Activated B cell treated with CpG ODN at 0.5 μM for 24 hours (primary cell): ENCODE measurements at places on chromosomes 11 and 22. TPM values are rescaled to one million over a fixed set of nuclear protein-coding genes. Genes with fewer than 3 reads are reported as not detected.

- H3K4me3 ChIP-seq, result no peak overlapping the region
- no peak for DNase-seq
- H3K27me3 ChIP-seq, result no peaks in the 10 kb centered on the region
- H3K36me3 ChIP-seq, result no peaks in the 10 kb centered on the region
Measured at GRCh38 chr11:38950867-38951266, 2352.8 kb upstream of the RAG2 start.

- no peak for DNase-seq
- no peaks in the 10 kb centered on the region for H3K4me1 ChIP-seq
- H3K27me3 ChIP-seq, result peaks cover 14% of the 10 kb centered on the region
- no peak overlapping the region for H3K27ac ChIP-seq
Measured at GRCh38 chr11:31922450-31922849, 111.3 kb upstream of the PAX6 start.

DNA sequence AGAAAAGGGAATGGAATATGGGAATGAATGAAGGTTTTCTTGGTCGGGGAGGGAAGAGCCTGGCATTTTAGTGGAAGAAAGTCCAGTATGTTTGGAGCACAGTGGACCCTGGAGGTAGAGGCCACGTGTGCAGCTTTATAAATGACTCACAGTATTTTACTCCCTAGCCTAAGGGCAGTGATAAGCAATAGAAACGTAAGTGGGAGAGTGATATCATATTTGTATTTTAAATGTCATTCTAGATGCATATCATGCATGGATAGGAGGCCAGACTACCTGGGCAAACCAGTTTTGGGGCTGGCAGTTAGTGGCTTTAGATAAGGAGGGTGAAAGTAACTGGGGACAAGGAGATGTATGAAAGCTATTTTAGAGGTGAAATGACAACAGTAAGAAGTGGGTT lies 174.1 kb downstream of the ARHGAP42 start:
- DNase-seq, result no peak
- H3K27me3 ChIP-seq, result no peaks in the 10 kb centered on the region
- peaks cover 8% of the 10 kb centered on the region for H3K4me1 ChIP-seq
- H3K27ac ChIP-seq, result no peak overlapping the region

DNA sequence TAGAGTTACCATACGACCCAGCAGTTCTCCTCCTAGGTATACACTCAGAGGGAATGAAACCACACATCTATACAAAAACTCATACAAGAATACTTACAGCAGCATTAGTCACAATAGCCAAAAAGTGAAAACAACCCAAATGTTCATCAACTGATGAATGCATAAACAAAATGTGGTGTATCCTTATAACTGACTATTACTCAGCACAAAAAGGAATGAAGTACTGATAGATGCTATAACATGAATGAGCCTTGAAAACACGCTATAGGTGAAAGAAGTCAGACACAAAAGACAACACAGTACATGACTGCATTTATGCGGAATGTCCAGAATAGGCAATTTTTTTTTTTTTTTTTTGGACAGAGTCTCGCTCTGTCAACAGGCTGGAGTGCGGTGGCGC lies 23.1 kb downstream of the NCAPD3 start:
- no peak for DNase-seq
- H3K27me3 ChIP-seq, result no peaks in the 10 kb centered on the region
- H3K4me3 ChIP-seq, result no peak overlapping the region
- no peak overlapping the region for H3K27ac ChIP-seq

DNA sequence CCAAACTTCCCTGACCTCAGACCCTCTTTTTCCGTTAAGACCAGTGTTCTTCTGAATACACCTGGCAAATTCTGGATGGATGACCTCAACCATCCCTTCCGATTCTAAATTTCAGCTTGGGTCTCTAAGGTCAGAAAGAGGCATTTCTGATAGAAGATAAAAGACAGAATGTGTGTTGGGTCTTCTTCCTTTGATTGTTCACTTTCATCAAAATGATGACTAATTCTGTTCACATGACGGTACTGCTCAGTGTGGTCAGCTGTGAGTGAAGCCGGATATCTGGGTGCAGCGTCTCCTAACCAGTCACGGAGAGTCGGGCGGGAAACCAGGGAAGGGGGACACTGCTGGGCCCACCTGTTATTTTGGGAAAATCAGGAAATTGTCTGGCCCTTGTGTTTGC lies 151.6 kb upstream of the NAV2 start:
- no peak for DNase-seq
- H3K4me1 ChIP-seq, result no peaks in the 10 kb centered on the region
- H3K27me3 ChIP-seq, result peaks cover 16% of the 10 kb centered on the region
- H3K36me3 ChIP-seq, result no peaks in the 10 kb centered on the region

DNA sequence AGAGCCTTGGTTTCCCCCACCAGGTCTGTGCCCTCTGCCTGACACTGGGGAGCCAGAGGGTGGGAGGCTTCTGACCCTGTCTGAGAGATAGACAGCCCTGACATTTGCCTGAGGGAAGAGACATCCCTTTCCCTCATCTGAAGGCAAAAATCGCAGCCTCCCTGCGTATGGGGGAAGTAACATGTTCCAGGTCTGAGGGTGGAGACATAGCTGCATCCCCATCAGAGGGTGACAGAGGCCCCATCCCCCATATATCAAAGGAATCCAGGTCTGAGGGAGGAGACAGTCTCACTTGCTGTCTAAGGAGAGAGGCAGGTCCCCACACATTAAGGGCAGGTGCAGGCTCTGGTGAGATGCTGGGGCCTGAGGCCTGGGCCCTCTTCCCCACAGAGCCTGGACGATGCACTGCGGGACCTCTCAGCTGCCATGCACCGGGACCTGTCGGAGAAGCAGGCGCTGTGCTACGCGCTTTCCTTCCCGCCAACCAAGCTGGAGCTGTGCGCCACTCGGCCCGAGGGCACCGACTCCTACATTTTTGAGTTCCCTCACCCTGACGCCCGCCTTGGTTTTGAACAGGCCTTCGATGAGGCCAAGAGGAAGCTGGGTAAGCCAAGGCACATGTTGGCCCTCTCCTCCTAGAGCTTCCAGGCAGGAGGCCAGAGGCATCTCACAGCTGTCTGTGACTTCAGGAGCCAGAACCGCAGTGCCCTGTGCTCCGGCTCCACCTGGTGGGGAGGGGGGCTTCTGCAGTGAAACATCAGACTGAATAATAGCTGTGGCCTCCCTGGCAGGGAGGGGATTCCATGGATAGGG lies 16.1 kb upstream of the RELT start:
- no peaks in the 10 kb centered on the region for H3K27me3 ChIP-seq
- no peak overlapping the region for H3K4me3 ChIP-seq
- no peak for DNase-seq
- peaks cover 10% of the 10 kb centered on the region for H3K4me1 ChIP-seq

DNA sequence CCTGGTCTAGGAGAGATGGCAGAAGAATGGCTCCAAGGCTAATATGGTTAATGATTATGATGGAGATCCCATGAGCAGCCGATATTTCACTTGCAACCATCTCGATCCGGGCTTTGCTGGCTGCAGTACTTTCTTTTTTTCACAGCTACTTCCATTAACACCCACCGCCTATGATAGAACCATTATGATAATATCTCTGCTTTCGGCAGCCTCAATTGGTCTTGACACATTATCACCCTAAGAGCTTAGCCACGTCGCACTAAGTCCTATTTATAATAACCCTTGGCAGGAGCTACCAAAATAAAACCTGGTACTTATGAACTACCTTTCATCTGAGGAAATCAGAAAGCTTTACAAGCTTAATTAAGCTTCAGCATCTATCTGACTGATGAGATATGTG lies 7.6 kb upstream of the FJX1 start:
- no peak overlapping the region for H3K4me3 ChIP-seq
- DNase-seq, result no peak
- no peak overlapping the region for H3K27ac ChIP-seq
- H3K36me3 ChIP-seq, result no peaks in the 10 kb centered on the region

DNA sequence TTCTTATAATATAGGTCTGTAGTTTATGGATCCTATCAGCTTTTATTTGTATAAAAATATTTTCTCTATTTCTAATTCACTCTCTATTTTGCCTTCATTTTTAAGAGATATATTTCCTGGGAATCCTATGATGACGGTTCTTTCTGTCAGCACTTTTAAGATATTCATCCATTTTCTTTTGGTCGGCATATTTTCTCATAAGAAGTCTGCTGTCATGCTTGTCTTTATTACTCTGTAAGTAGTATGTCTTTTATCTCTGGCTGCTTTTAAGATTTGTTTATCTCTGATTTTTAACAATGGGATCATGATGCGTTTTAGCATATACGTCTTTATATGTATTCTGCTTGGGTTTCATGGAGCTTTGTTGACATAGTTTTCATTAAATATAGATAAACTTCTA lies 175.5 kb downstream of the SNX19 start:
- peaks cover 4% of the 10 kb centered on the region for H3K27me3 ChIP-seq
- H3K4me3 ChIP-seq, result no peak overlapping the region

- peaks cover 36% of the 10 kb centered on the region for H3K4me1 ChIP-seq
- no peaks in the 10 kb centered on the region for H3K27me3 ChIP-seq
- no peak overlapping the region for H3K4me3 ChIP-seq
- H3K27ac ChIP-seq, result peak overlapping the region; percentile 53
- no peak for DNase-seq
- peaks cover 77% of the 10 kb centered on the region for H3K36me3 ChIP-seq
Measured at GRCh38 chr11:18309691-18310090, 12.2 kb downstream of the HPS5 start.

DNA sequence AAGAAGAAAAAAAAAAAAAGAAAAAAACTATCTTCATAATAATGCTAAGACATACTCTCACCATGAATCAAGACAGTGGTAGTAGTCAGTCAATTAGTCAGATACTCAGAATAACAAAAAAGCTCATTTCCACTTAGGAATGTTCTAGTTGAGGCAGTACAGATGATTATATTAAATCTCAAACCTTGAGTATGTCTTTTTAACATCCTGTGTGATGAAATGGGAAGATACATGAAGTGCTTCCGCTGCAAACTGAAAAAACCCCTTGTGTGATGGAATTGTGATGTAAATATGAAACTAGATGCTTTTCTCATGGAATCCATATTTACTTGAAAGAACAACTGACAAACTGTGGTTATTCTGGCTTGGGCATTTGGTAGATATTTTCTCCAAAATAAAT lies 13.7 kb downstream of the AMOTL1 start:
- peaks cover 9% of the 10 kb centered on the region for H3K4me1 ChIP-seq
- H3K36me3 ChIP-seq, result no peaks in the 10 kb centered on the region
- H3K27me3 ChIP-seq, result peaks cover 4% of the 10 kb centered on the region
- no peak for DNase-seq
- no peak overlapping the region for H3K27ac ChIP-seq
- H3K4me3 ChIP-seq, result no peak overlapping the region

GRCh38 chr11:57585301-57585700 lies 12.2 kb upstream of the SERPING1 start:
- DNase-seq, result no peak
- no peak overlapping the region for H3K27ac ChIP-seq
- no peaks in the 10 kb centered on the region for H3K36me3 ChIP-seq
- no peaks in the 10 kb centered on the region for H3K27me3 ChIP-seq

GRCh38 chr11:90775567-90776165 lies 552.8 kb upstream of the CHORDC1 start:
- H3K27me3 ChIP-seq, result no peaks in the 10 kb centered on the region
- no peak for DNase-seq
- no peaks in the 10 kb centered on the region for H3K36me3 ChIP-seq
- no peak overlapping the region for H3K4me3 ChIP-seq
- no peaks in the 10 kb centered on the region for H3K4me1 ChIP-seq

DNA sequence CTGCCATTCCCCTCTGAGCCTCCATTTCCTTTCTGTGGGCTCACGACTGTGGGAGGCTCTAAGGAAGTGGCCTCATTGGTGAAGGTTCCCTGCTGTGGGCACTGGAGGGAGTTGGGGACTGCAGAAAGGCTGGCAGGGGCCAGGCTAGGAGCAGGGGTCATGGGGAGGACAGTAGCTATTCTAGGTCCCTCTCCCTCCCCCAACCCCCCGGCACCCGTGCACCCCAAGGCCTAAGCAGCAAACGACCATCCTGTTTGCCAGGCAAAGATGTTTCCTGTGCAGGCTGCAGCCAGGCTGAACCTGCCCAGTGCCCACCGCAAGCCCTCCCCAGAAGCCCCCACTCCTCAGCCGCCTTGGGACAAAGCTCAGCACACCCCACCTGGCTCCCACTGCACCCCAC lies 189.4 kb downstream of the MN1 start:
- H3K4me3 ChIP-seq, result no peak overlapping the region
- no peaks in the 10 kb centered on the region for H3K36me3 ChIP-seq
- H3K4me1 ChIP-seq, result no peaks in the 10 kb centered on the region
- peaks cover 23% of the 10 kb centered on the region for H3K27me3 ChIP-seq
- DNase-seq, result no peak
- no peak overlapping the region for H3K27ac ChIP-seq

GRCh38 chr11:89201138-89201537 lies 23.5 kb downstream of the TYR start:
- H3K27ac ChIP-seq, result no peak overlapping the region
- H3K4me3 ChIP-seq, result no peak overlapping the region
- no peak for DNase-seq
- no peaks in the 10 kb centered on the region for H3K27me3 ChIP-seq
- no peaks in the 10 kb centered on the region for H3K4me1 ChIP-seq
- H3K36me3 ChIP-seq, result no peaks in the 10 kb centered on the region

GRCh38 chr11:14764579-14765527 lies 121.2 kb downstream of the PDE3B start:
- H3K4me1 ChIP-seq, result peaks cover 34% of the 10 kb centered on the region
- peak overlapping the region; percentile 38 for H3K4me3 ChIP-seq
- H3K27ac ChIP-seq, result peak overlapping the region; percentile 74
- DNase-seq, result no peak

GRCh38 chr11:116693593-116694348 lies 79.0 kb downstream of the BUD13 start:
- H3K36me3 ChIP-seq, result no peaks in the 10 kb centered on the region
- peaks cover 5% of the 10 kb centered on the region for H3K27me3 ChIP-seq
- no peak for DNase-seq
- no peak overlapping the region for H3K27ac ChIP-seq
- no peak overlapping the region for H3K4me3 ChIP-seq

DNA sequence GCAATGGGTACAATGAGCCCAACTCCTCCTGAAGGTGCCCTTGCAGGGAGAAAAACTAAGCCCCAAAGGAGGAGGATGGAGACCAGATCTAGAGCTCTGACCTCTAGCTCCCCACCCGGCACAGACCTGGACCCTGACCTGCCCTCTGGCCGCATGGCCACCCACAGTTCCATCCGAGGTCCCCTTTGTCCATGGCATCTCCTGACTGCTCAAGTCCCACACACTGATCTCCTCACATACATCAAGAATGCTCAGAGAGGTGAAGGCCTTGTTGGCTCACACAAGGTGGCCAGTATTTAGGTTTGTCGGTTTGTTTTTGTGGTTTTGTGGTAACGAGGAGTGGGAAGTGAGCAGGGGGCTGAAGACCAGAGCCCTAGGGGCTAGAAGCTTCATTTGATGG lies 423.5 kb upstream of the B3GAT1 start:
- H3K27ac ChIP-seq, result no peak overlapping the region
- no peaks in the 10 kb centered on the region for H3K27me3 ChIP-seq
- no peak overlapping the region for H3K4me3 ChIP-seq
- no peaks in the 10 kb centered on the region for H3K4me1 ChIP-seq
- H3K36me3 ChIP-seq, result no peaks in the 10 kb centered on the region
- DNase-seq, result no peak

- DNase-seq, result no peak
- H3K36me3 ChIP-seq, result no peaks in the 10 kb centered on the region
Measured at GRCh38 chr11:85737738-85738137, 51.7 kb upstream of the CCDC89 start.

Gene CDC42BPG
- 2.2 and 3.7 TPM in 2 replicates for total RNA-seq

Gene ZNF74
- 4.3 and 4.9 TPM in 2 replicates for total RNA-seq

Gene ANO5
- not detected in 2 replicates for total RNA-seq

Gene CASP12
- total RNA-seq, result not detected in 2 replicates

Gene OR51E1
- not detected in 2 replicates for total RNA-seq

Gene CRYBB2
- not detected in 2 replicates for total RNA-seq

Gene KCNC1
- total RNA-seq, result not detected in 2 replicates

Gene SREBF2
- 253 and 307 TPM in 2 replicates for total RNA-seq

Gene CCDC81
- total RNA-seq, result 0.61 and 0.82 TPM in 2 replicates

Gene MS4A3
- not detected in 2 replicates for total RNA-seq

Gene SGSM1
- total RNA-seq, result 0.05 and 0.09 TPM in 2 replicates

Gene PHOX2A
- total RNA-seq, result not detected in 2 replicates
